Bronchial epithelial cell (primary cell): ENCODE measurements at places on chromosomes 7 and 10.

- DNase-seq: peak; percentile 40
Observed at GRCh38 chr10:99431190-99431760, 851 bp upstream of the GOT1 start.

GRCh38 chr10:3761904-3762303 lies 23.1 kb downstream of the KLF6 start:
- DNase-seq: peak; percentile 75

DNA sequence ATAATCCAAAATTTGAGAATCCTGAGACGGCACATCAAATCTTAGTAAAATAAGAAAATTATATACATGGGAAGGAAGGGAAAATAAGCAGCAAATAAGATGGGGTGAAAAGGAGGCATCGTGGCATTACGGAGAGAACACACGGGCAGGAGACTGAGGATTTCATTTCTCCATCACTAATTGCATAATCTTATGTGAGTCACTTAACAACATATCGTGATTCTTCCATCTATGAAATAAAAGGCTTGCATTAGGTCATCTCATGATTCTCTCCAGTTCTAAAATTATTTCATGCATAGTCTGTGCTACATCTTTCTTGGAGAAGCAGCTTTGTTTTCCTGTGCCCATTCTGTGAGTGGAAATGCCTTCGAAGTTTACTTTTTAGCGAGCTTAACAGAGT lies 288.7 kb downstream of the LRMDA start:
- DNase-seq: peak; percentile 47

DNA sequence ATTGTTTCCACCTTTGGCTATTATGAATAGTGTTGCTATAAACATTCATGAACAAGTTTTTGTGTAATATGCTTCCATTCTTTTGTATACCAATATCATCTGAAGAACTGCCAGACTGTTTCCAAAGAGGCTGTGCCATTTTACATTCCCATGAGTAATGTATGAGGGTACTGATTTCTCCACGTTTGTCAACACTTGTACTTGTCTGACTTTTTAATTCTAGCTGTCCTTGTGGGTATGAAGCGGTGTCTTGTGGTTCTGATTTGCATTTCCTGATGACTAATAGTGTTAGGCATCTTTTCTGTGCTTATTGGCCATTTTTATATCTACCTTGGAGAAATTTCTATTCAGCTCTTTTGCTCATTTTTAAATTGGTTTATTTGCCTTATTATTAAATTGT lies 52.8 kb downstream of the LSMEM1 start:
- DNase-seq: peak; percentile 17

DNA sequence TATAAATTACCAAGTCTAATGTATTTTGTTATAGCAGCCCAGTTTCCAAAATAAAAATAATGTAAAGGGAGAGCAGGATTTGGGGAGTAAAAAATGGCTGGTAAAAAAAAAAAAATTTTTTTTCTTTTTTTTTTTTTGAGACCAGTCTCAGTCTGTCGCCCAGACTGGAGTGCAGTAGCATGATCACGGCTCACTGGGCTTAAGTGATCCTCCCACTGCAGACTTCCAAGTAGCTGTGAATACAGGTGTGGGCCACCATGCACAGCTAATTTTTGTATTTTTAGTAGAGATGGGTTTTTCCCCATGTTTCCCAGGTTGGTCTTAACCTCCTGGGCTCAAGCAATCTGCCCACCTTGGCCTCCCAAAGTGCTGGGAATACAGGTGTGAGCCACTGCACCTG lies 4.8 kb upstream of the LSM8 start:
- no peak for DNase-seq

DNA sequence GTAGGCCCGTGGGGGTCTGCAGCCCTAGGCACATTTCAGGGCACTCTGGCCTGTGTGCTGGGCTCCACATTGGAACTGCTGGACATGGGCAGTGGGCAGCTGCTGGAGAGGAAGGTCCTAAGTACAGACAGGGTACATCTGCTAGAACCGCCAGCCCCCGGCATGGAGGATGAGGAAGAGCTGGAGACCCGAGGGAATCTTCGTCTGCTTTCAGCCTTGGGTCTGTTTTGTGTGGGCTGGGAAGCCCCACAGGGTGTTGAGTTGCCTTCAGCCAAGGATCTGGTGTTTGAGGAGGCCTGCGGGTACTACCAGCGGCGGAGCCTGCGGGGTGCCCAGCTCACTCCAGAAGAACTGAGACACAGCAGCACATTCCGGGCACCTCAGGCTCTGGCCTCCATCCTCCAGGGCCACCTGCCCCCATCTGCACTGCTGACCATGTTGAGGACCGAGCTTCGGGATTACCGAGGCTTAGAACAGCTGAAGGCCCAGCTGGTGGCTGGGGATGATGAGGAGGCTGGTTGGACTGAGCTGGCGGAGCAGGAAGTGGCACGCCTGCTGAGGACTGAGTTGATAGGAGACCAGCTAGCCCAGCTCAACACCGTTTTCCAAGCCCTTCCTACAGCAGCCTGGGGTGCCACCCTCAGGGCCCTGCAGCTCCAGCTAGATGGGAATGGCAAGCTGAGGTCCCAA lies 1.4 kb downstream of the HPS6 start:
- no peak for DNase-seq

DNA sequence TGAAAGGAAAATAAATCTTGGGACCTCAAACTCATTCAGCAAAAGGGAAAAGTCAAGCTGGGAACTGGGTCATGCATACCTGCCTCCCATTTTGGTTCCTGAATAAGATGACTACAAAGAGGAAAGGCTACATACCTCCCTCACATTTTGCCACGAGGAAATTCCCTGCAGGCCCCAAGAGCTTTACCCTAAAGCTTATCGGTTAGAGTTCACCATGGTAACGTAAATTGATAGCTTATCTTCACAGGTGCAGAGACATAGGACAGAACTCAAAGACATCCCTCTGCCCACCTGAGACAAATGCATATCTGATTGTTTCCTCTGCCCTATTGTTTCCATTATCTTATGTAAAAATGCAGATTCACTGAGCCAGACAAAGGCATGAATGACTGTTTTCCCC lies 31.5 kb upstream of the GRB10 start:
- DNase-seq: no peak

DNA sequence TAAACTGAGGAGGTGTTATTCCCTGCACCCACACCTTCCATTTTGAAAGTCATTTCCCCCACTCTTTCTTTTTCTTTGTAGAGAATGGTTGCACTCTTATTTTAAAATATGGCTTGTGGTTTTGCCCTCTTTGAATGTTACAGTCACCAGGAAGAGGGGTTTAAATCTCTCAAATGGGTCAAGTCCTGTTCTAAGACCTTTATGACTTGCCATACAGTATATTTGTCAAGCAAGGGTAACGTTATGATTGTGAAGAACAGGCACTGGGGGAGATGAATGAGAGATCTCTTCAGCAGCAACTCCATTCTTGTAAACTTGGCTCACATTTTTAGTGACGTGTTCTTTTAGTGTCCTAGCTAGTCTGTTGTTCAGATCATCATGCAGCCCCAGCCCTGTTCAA lies 634.7 kb downstream of the KCNMA1 start:
- no peak for DNase-seq

GRCh38 chr10:13712837-13713581 lies 126.2 kb downstream of the PRPF18 start:
- DNase-seq: peak; percentile 86

DNA sequence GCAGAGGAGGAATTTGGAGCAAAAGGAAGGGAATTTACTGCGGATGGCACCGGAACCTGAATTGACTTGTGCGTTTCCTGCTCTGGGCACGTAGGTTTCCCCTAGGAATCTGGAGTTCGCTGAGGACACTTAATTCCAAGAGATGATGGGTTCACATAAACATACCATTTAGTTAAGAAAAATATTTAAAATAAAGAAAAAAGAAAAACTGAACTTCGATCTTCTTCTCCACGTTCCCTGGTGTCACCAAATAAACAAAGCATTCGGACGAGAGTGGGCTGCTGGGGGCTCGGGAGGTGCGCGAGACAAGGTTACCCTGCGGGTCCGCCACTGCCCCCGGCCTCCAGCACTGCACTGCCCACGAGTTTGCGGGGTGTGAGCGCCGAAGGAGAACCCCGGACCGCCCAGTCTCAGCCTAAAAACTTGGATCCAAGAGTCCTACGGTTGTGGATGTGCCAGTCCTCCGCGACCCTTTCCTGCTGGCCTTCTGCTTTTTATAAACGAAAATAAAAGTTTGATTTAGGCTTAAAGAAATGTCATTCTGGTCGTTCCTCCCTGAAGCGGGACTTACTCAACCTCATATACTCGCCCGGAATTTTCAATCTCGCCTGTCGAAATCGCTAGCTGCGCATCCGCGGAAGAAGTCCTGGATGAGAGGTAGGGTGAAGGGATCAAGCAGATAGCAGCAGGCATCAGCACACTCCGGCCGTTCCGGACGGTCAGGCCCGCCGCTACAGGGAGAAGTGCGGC lies 30.3 kb downstream of the SKIDA1 start:
- DNase-seq: peak; percentile 18

- no peak for DNase-seq
Observed at GRCh38 chr10:85645053-85645452, 721.5 kb downstream of the GRID1 start.

GRCh38 chr7:114218283-114218682 lies 196.3 kb upstream of the FOXP2 start:
- DNase-seq: no peak

DNA sequence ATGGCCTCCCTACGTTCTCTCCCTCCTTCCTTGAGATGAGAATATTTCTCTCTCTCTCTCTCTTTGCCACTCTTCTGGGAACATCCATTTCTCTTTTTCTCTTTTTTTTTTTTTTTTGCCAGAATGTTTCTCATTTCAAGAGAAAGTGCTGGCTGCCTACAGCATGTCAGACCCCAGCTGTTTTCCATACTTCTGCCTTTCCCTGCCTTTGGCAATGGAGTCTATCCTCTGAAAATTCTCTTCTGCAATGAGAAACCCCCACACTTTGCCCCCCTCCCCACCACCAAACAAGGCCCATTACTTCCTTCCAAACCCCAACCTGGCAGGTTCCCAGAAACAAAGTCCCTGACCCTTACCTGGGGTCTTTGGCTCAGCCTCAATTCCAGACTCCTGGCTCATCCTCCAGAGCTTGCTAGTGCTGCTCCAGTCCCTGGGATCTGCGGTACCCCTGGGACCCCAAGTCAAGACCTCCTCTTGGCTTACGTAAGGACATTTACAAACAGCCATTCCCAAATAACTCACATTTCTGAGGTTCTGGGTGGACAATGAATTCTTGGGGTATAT lies 17.4 kb upstream of the CCL26 start:
- no peak for DNase-seq

DNA sequence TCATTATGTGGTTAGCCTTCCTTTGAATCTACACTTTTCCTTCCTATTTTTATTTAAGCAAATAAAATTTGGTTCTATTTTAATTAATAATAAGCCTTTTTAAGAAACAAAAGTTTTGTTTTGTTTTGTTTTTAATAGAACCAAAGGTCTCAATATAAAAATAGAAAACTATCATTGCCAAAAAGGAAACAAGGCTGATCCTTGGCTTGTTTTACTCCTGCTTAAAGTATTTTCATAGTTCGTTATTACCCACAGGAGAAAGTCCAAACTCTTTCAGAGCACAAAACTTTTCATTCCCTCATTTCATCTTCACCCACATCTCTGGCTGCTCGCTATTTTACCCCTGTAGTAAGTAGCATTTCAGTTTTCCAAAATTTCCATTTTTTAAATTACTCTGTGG lies 374.8 kb downstream of the SEMA3D start:
- no peak for DNase-seq

- peak; percentile 98 for DNase-seq
Observed at GRCh38 chr10:110353244-110354119, 48.8 kb upstream of the SMNDC1 start.

- peak; percentile 2 for DNase-seq
Observed at GRCh38 chr7:106999023-106999422, 45.5 kb upstream of the PRKAR2B start.

- DNase-seq: peak; percentile 85
Observed at GRCh38 chr10:75771606-75772005, 340.2 kb downstream of the LRMDA start.

DNA sequence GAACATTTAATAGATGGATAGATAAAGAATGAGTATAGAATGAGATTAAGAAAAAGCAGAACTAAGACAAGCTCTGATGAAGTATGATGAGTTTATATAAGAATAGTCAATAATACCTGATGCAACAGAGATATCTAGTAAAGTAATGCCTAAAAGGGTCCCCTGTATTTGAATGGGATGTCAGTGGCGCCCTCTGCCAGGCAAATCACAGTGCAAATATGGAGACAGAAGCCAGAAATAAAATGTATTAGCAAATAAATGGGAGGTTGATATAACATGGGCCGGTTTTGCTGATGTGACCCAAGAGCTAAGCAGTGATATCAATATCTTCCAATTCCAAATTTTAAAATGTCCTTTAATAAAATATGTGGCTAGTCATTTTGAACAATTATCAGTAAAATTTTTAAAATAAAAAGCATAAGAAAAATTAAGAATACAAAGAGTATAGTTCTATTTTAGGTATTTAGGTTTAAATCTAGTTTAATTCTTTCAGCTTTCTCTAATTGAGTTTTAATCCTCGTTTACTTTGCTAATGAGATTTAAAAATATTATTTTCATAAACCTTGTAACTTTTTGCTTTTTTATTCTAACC lies 62.6 kb downstream of the ADK start:
- peak; percentile 57 for DNase-seq

- DNase-seq: no peak
Observed at GRCh38 chr7:111775206-111775605, 212.9 kb upstream of the IMMP2L start.

- no peak for DNase-seq
Observed at GRCh38 chr7:91434836-91435235, 170.6 kb downstream of the FZD1 start.

DNA sequence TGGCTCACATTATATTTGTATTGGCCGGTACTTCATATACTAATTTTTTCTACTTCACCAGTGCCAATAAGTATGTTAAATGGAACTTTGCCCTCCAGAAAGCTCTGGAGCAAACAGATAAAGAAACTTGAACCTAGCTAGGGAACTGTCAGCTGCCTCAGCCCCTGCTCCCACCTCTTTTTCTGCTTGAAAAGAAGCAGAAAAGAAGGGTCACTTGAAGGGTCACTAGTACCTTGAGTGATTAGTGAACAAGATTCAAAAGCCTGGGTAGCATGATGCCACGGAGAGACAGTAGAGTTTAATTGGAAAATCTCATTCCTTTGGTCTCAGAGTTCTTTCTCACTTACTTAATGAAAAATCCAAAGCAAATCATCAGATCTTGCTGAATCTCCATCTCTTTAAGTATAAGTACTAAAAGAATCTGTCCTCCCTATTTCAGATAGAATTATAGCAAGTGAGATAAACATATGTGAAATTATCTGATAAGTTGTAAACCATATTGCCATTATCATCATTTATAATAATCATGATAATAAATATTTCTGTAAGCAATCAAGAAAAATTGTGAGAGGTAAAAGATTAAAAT lies 47.7 kb downstream of the PTN start:
- no peak for DNase-seq

DNA sequence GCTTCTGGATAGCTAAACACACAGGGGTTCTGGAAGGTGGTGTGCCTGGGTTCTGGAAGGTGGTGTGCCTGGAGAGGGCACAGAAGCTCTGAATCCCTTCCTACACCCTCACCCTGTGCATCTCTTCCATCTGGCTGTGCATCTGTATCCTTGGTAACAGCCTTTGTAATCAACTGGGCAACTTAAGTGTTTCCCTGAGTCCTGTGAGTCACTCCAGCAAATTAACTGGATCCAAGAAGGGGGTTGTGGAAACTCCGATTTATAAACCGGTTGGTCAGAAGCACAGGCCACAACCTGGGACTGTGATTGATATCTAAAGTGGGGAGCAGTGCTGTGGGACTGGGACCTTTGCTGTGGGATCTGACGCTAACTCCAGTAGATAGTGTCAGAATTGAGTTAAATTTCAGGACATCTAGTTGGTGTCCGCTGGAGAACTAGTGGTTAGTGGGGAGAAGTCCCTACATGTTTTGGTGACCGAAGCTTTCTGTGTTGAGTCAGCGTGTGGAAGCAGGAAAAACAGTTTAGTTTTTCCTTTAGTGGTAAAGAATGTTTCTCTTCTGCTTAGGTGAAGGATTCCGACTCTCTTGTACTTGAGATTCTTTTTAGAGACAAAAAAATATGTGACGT lies 228.1 kb downstream of the BMPER start:
- peak; percentile 95 for DNase-seq
